Left lung (tissue), 14 donors: ENCODE measurements at places on chromosomes 6 and 20.

DNA sequence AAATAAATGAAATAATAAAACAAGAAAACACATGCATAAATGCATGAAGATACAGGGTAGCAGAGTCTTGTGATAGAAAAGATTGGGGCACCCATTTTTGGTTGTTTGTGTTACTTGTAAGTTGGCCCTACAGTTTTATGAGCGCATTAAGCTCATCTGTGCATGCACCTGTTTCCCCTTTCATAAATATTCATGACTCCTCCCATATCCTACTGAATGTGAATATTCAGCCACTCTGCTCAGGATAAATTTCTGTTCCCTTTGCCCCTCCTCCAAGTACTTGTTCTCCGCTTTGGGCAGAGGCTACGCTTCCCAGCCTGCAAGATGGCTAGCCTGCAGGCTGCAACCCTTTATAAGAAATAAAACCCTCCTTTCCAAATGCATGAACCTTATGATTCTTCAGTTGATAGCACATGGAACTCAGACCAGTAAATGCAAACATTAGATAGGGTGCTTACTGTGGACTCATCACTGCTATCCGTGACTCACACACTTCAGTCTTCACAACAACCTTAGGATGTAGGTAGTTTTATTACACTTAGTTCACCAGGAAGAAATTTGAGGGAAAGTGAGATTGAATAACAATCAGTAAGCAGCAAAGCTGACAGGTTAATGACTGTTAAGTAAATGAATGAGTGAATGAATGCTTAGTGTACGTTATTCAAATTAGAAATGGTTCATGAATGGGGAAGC is 15.0 kb downstream of the ALDH8A1 start:
- H3K4me3 ChIP-seq = no peak overlapping the region
- no peaks in the 10 kb centered on the region for H3K27me3 ChIP-seq
- no peaks in the 10 kb centered on the region for H3K36me3 ChIP-seq
- no peak for DNase-seq
- H3K27ac ChIP-seq = no peak overlapping the region

- H3K4me1 ChIP-seq = no peaks in the 10 kb centered on the region
- no peaks in the 10 kb centered on the region for H3K27me3 ChIP-seq
- no peak overlapping the region for H3K4me3 ChIP-seq
- DNase-seq = no peak
- H3K36me3 ChIP-seq = no peaks in the 10 kb centered on the region
Observed at GRCh38 chr6:1893470-1894130, 283.9 kb downstream of the FOXC1 start.

- no peaks in the 10 kb centered on the region for H3K27me3 ChIP-seq
- H3K4me1 ChIP-seq = no peaks in the 10 kb centered on the region
- DNase-seq = no peak
- no peak overlapping the region for H3K27ac ChIP-seq
- H3K36me3 ChIP-seq = no peaks in the 10 kb centered on the region
- H3K4me3 ChIP-seq = no peak overlapping the region
Observed at GRCh38 chr6:52076791-52077179, 10.6 kb downstream of the PKHD1 start.

DNA sequence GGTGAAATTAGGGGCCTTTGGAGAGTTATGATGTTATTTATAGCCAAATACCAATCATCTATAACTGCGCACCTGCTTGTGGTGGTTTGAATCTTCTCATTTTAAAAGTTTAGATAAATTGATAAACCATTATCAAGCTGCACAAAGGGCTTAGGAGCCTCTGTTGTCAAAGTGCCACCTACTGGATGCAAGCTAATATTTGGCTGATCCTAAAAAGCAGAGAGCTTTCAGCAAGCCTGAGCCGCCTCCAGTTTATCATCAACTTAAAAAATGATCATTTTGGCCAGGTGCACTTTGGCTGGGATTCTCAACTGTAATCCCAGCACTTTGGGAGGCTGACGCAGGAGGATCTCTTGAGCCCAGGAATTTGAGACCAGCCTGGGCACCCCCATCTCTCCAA is 58.5 kb upstream of the ATXN1 start:
- H3K4me3 ChIP-seq = no peak overlapping the region
- no peak for DNase-seq
- H3K27me3 ChIP-seq = no peaks in the 10 kb centered on the region
- peaks cover 4% of the 10 kb centered on the region for H3K4me1 ChIP-seq

DNA sequence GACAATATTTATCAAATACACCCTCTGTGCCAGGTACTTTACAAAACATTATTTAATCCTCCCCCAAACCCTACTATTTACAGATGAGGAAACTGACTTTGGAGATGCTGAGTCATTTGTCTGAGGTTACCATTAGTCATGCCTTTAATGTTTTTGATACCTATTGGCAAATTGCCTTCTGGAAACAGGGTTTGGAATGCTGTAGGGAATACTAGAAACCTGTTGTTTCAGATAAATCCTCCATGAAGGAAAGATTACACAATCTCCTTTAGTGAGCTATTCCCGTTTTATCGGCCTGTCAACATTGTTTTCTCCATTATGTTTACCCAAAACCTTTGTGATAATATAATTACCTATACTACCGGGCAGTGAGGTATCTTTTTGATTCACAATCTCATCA is 93.6 kb upstream of the ADGRF1 start:
- no peaks in the 10 kb centered on the region for H3K36me3 ChIP-seq
- no peak for DNase-seq

DNA sequence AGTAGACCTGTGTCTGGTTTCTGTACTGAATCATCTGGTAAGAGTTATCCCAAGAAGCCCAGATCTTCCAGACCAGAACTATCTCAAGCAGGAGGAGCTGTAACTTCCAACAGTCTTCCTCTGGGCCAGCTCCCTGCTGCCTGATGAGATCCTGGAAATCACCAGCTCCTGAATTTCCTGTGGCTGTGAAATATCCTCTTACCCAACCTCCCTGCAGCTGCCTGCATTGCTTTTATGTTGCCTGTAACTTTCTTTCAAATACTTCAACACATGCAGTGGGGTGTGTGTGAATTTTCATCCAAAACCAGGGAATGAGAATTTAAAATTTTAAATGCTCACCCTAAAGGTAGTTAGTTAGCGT is 160.5 kb upstream of the LAMP5 start:
- H3K36me3 ChIP-seq = no peaks in the 10 kb centered on the region
- H3K4me1 ChIP-seq = peaks cover 7% of the 10 kb centered on the region
- no peak overlapping the region for H3K4me3 ChIP-seq
- DNase-seq = peak; percentile 33
- no peaks in the 10 kb centered on the region for H3K27me3 ChIP-seq

GRCh38 chr6:97052896-97053295 is 128.4 kb downstream of the KLHL32 start:
- no peaks in the 10 kb centered on the region for H3K27me3 ChIP-seq
- no peak overlapping the region for H3K27ac ChIP-seq
- no peaks in the 10 kb centered on the region for H3K36me3 ChIP-seq
- DNase-seq = no peak

GRCh38 chr20:15565786-15566185 is 1007.5 kb downstream of the KIF16B start:
- H3K4me1 ChIP-seq = no peaks in the 10 kb centered on the region
- H3K4me3 ChIP-seq = no peak overlapping the region
- H3K36me3 ChIP-seq = no peaks in the 10 kb centered on the region

GRCh38 chr20:8156235-8157079 is 24.4 kb downstream of the PLCB1 start:
- H3K36me3 ChIP-seq = no peaks in the 10 kb centered on the region
- no peaks in the 10 kb centered on the region for H3K27me3 ChIP-seq
- no peak overlapping the region for H3K27ac ChIP-seq
- no peak overlapping the region for H3K4me3 ChIP-seq
- H3K4me1 ChIP-seq = no peaks in the 10 kb centered on the region
- no peak for DNase-seq

GRCh38 chr6:14673201-14673600 is 555.6 kb downstream of the CD83 start:
- no peak overlapping the region for H3K27ac ChIP-seq
- H3K4me3 ChIP-seq = no peak overlapping the region
- DNase-seq = no peak
- no peaks in the 10 kb centered on the region for H3K4me1 ChIP-seq
- no peaks in the 10 kb centered on the region for H3K36me3 ChIP-seq
- no peaks in the 10 kb centered on the region for H3K27me3 ChIP-seq

DNA sequence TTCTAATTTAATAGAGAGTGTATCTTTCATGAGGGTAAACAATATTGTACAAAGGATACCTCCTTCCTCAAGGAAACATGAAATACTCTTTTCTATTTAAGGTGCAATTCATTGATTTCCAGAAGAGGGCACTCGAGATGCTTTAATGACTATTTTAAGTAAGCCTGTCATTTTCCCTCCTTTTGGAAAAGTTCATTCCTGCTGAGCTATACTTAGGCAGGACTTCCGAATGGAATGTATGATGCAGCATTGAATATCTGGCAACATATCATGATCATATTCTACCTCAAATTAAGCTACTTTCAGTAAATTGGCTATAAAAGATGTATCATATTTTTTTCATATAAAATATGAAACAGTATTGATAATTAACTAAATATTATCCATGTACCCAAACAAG is 5.0 kb downstream of the DST start:
- no peaks in the 10 kb centered on the region for H3K4me1 ChIP-seq
- H3K27me3 ChIP-seq = no peaks in the 10 kb centered on the region
- no peak for DNase-seq
- no peak overlapping the region for H3K4me3 ChIP-seq

DNA sequence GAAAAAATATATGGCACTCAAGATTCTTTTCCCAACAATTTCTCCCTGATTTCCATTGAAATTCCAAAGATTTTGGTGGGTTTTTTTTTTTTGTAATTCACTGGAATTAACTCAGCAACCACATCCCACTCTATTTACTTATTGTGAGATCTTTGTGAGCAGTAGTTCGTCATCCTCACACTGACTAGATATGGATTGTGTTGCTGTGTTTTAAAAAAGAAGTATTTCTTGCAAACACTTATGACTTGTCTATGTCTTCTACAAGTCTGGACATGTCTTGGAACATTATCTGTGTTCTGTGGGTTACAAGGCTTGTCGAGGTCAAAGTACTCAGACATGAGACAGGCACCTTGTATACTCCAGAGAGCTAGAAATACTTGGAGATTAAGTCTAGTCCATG is 7.3 kb upstream of the TENT5A start:
- peaks cover 6% of the 10 kb centered on the region for H3K4me1 ChIP-seq
- H3K27me3 ChIP-seq = no peaks in the 10 kb centered on the region
- H3K36me3 ChIP-seq = no peaks in the 10 kb centered on the region
- DNase-seq = no peak
- no peak overlapping the region for H3K27ac ChIP-seq
- H3K4me3 ChIP-seq = no peak overlapping the region

GRCh38 chr6:53210811-53211210 is 62.2 kb upstream of the GCM1 start:
- no peak for DNase-seq
- H3K4me1 ChIP-seq = no peaks in the 10 kb centered on the region
- H3K4me3 ChIP-seq = no peak overlapping the region
- no peaks in the 10 kb centered on the region for H3K36me3 ChIP-seq
- no peak overlapping the region for H3K27ac ChIP-seq

GRCh38 chr6:21742238-21742660 is 148.7 kb downstream of the SOX4 start:
- no peaks in the 10 kb centered on the region for H3K27me3 ChIP-seq
- no peak overlapping the region for H3K4me3 ChIP-seq
- no peak overlapping the region for H3K27ac ChIP-seq

GRCh38 chr6:32969685-32970412 is 1.5 kb downstream of the BRD2 start:
- H3K27me3 ChIP-seq = no peaks in the 10 kb centered on the region
- peaks cover 27% of the 10 kb centered on the region for H3K36me3 ChIP-seq
- H3K4me3 ChIP-seq = peak overlapping the region; percentile 61
- H3K4me1 ChIP-seq = peaks cover 35% of the 10 kb centered on the region
- peak overlapping the region; percentile 99 for H3K27ac ChIP-seq

- H3K36me3 ChIP-seq = no peaks in the 10 kb centered on the region
- no peak overlapping the region for H3K4me3 ChIP-seq
- H3K27me3 ChIP-seq = no peaks in the 10 kb centered on the region
- no peak overlapping the region for H3K27ac ChIP-seq
- no peaks in the 10 kb centered on the region for H3K4me1 ChIP-seq
- DNase-seq = no peak
Observed at GRCh38 chr20:12067686-12068085, 150.0 kb downstream of the BTBD3 start.

DNA sequence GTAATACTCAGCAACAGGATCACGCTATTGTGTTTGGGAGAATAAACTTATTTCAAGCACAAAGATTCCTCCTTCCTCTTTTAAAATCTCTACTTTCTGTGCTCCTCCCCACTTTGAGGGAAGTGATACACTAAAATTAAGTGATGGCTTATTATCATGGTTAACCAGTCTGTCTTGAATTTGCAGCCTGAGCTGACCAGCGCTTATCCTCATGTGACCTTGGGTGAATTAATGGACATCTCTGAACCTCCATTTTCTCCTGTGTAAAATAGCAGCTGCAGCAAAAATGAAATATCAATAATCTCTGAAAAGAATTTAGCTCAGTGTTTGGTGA is 222.6 kb downstream of the BCAS1 start:
- H3K36me3 ChIP-seq = no peaks in the 10 kb centered on the region
- H3K27me3 ChIP-seq = no peaks in the 10 kb centered on the region
- DNase-seq = no peak
- H3K27ac ChIP-seq = peak overlapping the region; percentile 88

- no peak overlapping the region for H3K4me3 ChIP-seq
- H3K4me1 ChIP-seq = peaks cover 7% of the 10 kb centered on the region
- no peaks in the 10 kb centered on the region for H3K36me3 ChIP-seq
- H3K27ac ChIP-seq = no peak overlapping the region
- H3K27me3 ChIP-seq = no peaks in the 10 kb centered on the region
- DNase-seq = no peak
Observed at GRCh38 chr6:112268019-112268418, 13.7 kb upstream of the LAMA4 start.

DNA sequence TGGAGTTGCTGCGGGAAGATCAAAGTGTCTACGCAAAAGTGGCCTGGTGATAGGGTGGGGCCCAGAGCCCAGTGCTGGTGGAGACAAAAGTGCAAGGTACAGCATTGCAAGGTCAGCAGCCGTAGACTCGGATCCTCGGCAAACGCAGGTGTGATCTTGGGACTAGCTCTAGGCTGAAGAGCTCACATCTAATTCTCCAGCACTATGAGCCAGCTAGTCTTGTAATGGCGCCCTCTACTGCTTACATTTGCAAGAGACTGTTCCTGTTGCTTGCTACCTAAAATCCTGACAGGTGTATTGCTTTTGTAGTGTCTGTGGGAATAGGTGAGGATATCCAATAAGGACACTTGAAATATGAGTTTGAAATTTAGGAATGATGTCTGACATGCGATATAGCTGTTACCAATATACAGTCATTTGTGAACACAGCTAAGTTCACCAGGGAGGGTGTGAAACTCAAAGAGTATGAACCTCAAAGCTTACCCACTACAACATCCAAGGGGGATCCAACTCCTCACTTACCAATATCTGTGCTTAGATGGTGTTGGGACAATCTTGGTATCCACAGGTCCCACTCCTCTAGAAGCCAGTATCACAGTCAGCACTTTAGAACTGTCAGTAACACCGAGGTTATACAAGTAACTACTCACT is 58.4 kb downstream of the PDE7B start:
- H3K36me3 ChIP-seq = no peaks in the 10 kb centered on the region
- H3K4me1 ChIP-seq = no peaks in the 10 kb centered on the region
- H3K27ac ChIP-seq = no peak overlapping the region
- DNase-seq = no peak
